RWPE2 (cell line): ENCODE measurements at places on chromosomes 1 and 21.

GRCh38 chr1:168739908-168740307 is 10.9 kb upstream of the DPT start:
- H3K27me3 ChIP-seq: no peaks in the 10 kb centered on the region
- no peak overlapping the region for H3K27ac ChIP-seq
- H3K4me3 ChIP-seq: no peak overlapping the region
- no peaks in the 10 kb centered on the region for H3K4me1 ChIP-seq
- H3K36me3 ChIP-seq: no peaks in the 10 kb centered on the region
- no peak for DNase-seq

GRCh38 chr1:156367383-156368156 is 1.4 kb upstream of the RHBG start:
- no peak overlapping the region for H3K4me3 ChIP-seq
- DNase-seq: no peak
- H3K27ac ChIP-seq: no peak overlapping the region
- no peaks in the 10 kb centered on the region for H3K36me3 ChIP-seq
- H3K27me3 ChIP-seq: no peaks in the 10 kb centered on the region

- DNase-seq: no peak
- no peaks in the 10 kb centered on the region for H3K27me3 ChIP-seq
- H3K4me3 ChIP-seq: no peak overlapping the region
- no peak overlapping the region for H3K27ac ChIP-seq
- H3K36me3 ChIP-seq: no peaks in the 10 kb centered on the region
Measured at GRCh38 chr1:46019348-46019747, 113.1 kb downstream of the PIK3R3 start.

GRCh38 chr1:189323091-189323490 is 1154.6 kb downstream of the BRINP3 start:
- no peak overlapping the region for H3K4me3 ChIP-seq
- H3K27ac ChIP-seq: no peak overlapping the region
- H3K27me3 ChIP-seq: no peaks in the 10 kb centered on the region
- DNase-seq: no peak
- H3K36me3 ChIP-seq: no peaks in the 10 kb centered on the region
- no peaks in the 10 kb centered on the region for H3K4me1 ChIP-seq

DNA sequence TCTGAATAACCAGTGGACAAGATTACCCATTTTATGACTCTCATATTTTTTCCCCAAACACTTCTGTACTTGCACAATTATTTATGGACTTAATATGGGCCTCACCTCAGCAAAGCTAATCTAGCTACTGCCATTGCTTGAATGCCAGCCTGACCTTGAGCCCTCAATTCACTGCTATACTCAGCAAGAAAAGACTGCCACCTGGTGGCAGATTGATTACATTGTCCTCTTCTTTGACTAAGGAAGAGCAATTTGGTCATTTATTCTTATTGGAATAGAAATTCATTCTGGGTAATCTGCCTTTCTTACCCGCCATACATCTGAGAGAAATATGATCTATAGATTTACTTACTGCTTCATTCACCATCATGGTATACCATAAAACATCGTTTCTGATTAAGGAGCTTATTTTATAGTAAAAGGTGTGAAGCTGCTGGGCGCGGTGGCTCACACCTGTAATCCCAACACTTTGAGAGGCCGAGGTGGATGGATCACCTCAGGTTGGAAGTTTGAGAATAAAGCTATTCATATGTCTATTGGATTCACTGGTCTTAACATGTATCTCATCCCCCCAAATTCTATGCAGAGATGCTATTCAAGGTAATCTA is 32.9 kb upstream of the DIPK1A start:
- no peaks in the 10 kb centered on the region for H3K27me3 ChIP-seq
- DNase-seq: no peak
- H3K4me1 ChIP-seq: no peaks in the 10 kb centered on the region
- H3K27ac ChIP-seq: no peak overlapping the region
- H3K36me3 ChIP-seq: no peaks in the 10 kb centered on the region
